GM04503 (cell line): ENCODE measurements at places on chromosomes 11 and 22.

- DNase-seq = no peak
Observed at GRCh38 chr11:44264761-44265160, 45.2 kb downstream of the ALX4 start.

DNA sequence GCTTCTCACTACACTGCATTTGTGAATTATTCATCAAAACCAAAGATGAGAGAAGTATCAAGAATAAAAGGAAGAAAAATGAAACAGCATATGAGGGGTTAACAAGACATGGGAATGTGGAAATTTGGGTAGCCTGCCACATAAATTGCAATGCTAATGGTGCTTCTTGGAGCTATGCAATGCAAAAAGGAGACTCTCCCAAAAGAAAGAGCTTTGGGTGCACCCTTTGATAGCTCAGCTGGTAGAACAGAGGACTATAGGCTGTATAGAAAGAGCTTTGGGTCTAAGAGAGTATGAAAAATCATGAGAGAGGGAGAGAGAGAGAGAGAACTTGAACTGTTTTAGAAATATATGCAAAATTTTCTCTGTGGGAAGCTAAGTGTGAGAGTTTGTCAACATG is 26.3 kb downstream of the SPA17 start:
- DNase-seq = no peak

DNA sequence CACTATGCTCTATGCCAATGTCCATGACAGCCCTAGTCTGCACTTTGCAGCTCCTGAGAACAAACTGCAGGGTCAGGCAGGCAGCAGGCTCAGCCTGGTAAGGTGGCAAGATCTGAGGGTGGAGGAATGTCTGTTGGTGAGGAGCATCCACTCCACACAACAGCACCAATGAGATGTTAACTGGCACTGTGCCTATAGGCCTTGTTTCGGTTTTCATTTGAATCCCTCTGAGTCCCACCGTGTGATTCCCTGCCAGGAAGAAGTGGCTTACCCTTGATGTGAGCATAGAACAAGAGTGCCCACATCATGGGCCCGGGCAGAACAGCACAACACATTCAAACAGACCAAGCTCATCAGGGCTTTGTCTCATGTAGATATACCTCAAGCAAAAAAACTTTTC is 44.1 kb upstream of the CHRM4 start:
- DNase-seq = no peak

DNA sequence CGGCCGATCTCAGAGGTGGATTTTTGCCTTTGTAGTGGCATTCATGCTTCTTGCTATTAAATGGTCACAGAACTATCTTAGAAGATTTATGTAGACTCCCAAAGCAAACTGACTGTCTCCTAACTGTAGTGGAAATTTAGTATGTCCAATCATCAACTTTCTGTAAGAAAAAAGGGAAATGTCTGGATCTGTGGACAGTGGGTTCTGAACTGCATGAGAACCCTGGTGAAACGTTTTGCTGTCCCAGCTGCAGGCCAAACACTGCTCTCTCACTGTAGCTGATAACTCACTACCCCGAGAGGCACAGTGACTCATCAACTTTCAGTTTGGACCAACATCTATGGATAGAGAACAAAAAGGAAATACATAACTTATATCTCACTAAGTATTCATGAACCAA is 387.1 kb downstream of the SOX6 start:
- peak; percentile 34 for DNase-seq

- no peak for DNase-seq
Observed at GRCh38 chr22:38271101-38271500, 1.7 kb downstream of the TMEM184B start.

DNA sequence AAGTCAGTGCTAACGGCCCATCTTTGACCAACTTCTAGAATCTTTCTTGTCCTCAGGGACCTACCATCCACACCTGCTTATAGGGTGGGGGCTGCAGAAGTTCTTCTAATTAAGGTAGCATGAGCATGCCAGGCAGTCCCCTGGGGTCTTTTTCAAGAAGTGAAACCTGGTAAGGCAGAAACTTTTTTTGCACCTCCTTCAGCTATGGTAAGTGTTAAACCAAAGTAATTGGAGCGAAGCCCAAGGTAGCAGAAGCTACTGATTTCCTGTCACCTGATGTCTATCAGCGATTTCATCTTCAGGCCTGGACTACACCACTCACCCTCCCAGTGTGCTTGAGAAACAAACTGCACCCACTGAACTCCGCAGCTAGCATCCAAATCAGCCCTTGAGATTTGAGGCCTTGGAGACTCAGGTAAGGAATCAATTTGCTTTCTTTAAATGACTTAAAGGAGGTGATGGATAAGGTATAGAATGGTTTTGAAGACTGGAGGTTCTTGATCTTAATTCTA is at the start of gene MS4A1:
MS4A1 (plus strand) TSS at position 317 of the 512 bp plus-strand sequence. CDS start 6,528 bp downstream, outside the sequence.
- no peak for DNase-seq

DNA sequence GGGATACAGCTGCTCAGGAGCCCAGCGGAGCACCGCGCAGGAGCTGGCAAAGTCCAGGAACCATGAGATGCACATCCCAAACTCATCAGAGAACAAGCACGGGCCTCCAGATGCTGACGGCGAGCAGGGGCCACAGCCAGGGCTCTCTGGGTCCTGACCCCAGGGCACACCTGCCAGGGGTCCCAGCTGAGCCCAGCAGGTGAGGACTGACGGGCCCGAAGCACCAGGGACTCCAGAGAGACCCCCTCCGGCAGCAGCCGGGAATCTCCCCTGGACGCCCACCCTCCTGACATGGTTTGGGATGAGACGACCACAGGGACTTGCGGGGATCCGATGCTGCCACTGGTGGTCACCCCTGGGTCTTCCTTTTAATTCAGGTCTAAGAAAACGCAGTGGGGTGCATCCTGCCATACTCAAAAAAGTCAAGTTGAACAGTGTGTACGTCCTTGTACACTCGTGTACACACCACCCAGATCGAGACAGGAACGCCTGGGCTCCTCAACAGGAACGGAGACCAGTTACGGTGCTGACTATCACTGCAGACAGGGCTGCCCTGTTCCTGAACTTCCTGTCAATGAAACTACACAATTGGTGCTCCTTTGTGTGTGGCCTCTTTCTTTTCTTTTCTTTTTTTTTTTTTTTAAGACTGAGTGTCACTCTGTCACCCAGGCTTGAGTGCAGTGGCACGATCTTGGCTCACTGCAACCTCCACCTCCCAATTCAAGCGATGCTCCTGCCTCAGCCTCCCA is 21.9 kb downstream of the TTLL8 start:
- DNase-seq = no peak

GRCh38 chr22:23534201-23534850 is 45.8 kb downstream of the IGLL1 start:
- DNase-seq = no peak

DNA sequence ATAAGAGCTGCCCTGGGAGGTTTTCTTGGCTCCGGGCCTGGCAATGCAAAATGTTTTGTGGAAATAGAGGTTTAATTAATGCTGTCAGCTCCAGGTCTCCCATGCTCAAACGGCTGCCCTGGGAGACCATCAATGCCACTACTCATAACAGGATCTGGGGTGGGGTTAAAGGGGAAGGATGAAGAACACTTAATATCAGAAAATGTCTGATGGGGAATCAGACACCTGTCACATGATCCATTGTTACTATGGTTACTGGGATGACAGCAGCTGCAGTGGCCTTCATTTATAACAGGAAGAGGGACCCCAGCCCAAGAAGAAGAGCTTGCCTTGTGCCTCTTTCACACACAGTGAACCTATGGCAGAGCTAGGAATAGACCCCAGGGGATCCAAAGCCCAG is 2.2 kb upstream of the SYT13 start:
- DNase-seq = no peak

GRCh38 chr11:92461447-92461846 is 236.8 kb downstream of the FAT3 start:
- DNase-seq = no peak

- no peak for DNase-seq
Observed at GRCh38 chr11:69203381-69203780, 47.6 kb downstream of the SMIM38 start.

DNA sequence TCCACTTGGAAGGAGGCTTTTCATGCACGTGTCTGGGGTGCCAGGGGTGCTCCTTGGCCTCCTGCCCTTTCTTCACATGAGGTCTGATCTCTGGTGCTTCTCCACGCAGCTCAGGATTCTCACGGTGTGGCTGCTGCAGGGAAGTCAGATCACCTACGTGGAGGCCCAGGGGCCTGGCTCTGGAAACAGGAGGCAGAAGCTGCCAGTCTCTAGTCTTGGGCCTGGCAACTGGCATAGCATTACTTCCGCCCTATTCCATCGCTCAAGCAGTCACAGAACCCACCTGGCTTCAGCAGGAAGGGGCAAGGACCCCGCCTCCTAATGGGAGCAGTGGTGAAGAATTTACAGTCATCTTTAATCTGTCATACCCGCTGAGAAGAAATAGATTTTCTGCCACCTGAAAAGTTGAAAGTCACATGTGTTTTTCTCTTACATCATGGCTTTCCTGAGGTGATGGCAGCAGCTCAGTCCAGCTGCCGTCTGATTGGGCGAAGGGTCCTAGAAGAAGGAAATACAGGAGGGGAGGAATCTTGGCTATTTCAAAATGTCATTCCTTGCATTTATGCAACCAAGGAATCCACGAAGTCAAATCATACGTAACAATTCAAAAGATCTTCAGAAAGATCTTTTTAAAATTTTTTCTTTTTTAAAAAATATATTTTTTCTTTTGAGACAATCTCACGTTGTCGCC is 50.1 kb upstream of the DKK3 start:
- no peak for DNase-seq

DNA sequence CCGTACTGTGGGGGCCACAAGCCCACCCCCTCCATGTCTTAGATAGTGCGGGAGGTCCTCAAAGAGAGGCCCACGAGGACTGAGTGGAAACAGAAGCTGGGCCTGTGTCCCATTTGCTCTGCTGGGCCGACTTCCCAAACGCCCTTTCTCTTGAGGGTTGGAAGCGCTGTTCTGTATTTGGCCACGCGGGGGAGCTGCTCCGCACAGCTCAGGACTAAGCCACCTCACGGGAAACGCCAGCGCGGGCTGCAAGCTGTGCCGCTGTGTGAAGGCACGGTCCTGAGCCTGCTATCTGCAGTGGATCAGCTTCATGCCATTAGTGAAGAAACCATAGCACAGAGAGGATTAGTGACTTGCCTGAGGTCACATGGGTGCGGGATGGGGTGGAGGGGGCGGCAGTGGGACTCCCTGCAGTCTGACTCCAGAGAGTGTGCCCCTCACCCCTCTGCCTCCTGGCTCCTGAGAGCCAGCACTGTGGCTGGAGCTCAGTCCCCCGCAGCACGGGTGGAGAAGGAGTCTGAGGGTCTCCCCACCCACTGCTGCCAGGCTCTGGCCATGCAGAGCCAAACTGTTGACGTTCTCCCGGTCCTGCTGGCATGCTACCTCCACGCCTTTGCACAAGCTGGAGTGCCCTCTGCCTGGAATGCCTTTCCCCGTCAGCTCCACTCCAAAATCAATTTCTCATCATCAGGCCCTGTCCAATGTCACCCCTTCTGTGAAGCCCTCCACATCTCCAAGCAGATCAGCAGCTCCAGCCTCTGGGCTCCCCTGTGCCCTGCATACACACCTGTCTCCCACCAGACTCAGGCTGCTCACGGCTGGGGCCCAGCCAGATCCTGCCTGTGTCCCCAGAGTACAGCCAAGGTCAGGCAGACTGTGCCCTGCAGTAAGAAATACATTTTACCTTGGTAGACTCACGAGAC is 51.5 kb upstream of the LRRC32 start:
- DNase-seq = no peak

GRCh38 chr22:30198921-30199320 is 47.6 kb downstream of the LIF start:
- no peak for DNase-seq

DNA sequence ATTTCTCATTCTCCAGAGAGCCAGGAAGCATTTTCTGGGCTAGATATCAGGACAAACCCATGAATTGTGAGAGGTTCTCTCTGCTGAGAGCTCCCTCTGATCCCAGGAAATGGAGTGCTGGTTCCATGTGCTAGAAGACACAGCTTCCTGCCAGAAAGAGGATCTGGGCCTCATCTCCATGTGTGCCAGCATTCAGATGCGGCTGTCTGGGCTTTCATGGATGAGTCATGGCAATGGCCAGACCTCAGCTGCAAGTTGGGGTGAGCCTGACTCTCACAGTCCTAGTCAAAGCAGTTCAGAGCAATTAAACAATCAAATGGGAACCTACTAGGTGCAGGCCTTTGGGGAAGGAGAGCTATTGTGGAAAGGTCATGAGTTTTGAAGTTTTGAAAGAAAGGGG is 82.3 kb upstream of the EED start:
- DNase-seq = peak; percentile 83
